Astrocyte of the cerebellum (primary cell): ENCODE measurements at places on chromosomes 11 and 22.
A peak's percentile ranks its signal among the peaks of the same experiment; 100 is the strongest.

DNA sequence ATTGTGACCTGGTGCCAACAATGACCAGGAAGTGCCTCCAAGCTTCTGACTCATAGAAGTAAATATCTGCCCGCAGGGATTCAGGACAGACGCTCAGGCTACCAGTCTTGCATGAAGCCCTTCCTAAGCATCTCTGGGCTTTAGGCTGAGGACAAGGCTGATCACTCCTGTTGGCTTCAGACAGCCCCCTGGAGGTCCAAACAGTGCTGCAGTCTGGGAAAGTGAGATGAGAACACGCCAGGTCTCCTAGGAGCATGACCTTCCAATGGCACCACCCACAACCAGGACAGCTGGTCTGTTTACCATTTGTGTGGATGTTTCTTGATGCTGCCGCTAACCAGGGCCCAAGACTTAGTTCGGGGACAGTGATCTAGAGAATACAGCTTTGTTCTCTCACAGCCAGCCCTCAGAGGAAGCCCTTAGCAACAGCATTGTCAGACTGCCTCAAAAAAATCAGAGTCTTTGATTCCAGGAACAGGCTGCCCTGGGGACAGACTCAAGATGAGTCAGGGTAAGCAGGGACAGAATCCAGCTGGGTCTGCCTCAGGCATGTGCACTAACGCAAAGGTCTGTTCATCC is 111.2 kb downstream of the ZNF280B start:
- no peak for DNase-seq

GRCh38 chr11:65554057-65554818 is 3.9 kb downstream of the LTBP3 start:
- DNase-seq, result no peak

GRCh38 chr22:17741866-17742526 is 32.3 kb downstream of the BID start:
- DNase-seq, result no peak

GRCh38 chr11:66579017-66579606 is 10.7 kb upstream of the CTSF start:
- DNase-seq, result peak; percentile 44

DNA sequence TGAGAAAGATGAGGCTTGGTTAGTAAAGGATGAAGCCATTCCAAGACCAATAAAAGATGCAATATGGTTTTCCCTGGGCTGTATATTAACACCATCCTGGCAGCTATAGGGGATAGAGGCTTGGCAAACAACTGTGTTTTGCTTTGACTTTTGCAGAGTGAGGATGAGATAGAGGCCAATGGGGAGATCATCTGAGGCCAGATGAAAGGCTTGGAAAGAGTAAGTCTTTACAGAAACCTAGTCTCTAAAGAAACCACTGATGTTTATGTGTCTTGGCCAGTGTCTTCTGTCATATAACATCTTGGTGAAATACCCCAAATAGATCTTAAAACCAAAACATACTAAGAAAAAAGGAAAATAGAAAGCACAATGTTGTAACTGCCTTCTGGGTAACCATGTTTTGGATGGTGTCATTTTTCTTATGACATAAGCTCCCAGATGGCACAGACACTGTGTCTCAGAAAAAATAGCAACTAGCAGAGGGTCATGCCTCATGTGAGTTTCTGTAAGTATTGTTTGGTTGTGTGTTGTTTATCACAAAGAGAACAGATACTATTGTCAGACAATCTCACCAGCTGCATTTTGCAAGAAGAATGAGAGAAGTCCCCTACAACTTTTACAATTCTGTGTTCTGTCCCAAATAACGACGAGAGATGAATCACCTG is 305.4 kb downstream of the ST3GAL4 start:
- DNase-seq, result no peak
